ENCODE measurements at places on chromosomes 12 and 14.
A peak's percentile ranks its signal among the peaks of the same experiment; 100 is the strongest.

DNA sequence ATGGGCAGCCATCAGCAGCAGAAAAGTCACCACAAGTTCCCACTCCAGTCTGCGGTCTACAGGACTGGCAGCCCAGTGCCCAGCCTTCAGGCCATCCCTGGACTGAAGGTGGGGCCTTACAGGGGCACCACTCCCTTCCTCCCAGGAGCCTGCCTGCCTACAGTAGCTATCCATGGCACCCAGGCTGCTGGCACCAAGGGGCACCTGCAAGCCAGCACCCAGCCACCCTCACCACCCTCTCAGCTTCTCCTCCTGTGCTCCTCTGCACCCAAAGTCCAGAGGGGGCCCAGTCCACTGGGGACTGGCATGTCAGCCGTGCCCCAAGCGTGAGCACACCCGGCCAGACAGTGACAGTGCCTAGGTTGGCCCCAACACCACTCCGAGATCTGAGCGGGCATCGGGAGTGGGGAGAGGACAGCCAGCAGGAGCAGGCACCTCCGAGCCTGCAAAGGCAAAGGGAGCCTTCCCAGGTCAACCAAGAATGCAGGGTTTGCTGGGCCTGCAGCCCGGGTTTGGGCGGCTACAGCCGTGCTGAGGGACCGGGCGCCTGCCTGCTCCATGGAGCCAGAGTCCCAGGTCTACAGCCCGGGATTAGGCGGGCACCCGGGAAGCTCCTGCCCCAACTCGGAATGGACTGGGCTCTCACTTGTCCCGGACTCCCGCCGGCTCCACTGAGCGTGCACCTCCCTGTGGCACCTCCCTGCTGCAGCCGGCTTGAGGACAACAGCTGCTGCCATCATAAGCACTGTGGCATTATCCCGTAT, 8.1 kb upstream of the OR6C65 start:
- DNase-seq: no peak

DNA sequence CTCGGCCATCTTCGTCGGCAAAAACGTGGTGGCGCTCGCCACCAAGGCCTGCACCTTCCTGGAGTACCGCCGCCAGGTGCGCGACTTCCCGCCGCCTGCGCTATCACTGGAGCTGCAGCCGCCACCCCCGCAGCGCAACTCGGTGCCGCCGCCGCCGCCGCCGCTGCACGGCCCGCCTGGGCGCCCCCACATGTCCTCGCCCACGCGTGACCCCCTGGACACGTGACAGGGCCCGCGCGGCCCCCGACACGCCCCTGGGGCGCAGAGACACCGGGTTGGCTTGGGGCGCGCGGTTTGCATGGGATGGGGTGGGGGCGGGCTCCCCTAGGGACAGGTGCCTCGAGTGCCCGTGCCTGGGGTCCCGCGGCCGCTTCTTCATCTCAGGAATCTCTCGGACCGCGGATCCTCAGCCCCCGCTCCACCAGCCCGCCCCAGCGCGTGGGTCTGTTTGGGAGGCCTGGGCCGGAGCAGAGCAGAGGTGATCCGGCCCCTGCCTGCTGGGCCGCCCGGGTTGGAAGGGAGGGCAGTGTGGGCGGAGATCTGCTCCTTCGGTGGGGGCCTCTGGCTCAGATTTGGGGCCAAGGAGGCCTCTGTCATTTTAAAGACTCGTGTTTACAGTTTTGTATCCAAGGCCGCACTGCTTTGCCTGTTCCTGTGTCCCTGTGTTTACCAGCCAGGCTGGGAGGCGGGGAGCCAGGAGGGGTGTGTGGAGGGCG, 3.3 kb downstream of the TMEM121 start:
- peak; percentile 80 for DNase-seq

- no peak for DNase-seq
Measured at GRCh38 chr12:3641428-3642018, 111.4 kb downstream of the CRACR2A start.

DNA sequence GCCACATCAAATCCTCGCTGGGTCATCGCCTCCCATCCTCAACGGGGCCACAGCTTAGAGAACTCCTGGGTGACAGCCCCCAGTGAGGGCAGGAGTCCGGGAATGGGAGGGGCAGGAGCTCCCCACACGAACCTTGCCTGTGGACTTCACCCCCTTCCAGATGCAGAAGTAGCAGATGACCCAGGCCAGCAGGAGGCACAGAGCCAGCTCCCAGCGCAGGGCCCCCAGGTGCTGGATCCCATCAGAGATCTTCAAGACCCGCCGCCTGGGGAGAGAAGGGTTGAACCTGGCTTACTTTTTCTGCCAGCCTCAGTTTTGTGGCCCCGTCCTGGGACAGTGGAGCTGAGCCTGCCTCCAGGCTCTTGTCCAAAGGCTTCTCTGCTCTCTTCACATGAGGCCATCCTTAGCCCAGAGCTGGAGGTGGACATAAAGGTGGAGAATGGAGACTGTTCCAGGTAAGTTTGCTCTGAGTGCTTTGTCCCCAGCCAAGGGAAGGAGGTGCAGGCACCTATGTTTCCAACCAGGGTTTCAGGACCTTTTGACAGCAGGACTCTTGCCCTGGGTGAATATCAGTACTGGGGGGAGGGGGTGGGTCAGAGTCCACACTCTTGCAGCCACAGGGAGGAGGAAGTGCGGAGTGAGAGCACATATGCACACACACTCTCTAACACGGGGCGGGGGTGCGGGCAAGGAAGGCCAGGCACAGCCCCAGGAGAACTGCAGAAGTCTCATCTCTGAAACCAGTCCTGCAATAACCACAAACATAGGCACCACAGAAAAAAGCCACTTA, 23.3 kb upstream of the SLC6A12 start:
- no peak for DNase-seq

DNA sequence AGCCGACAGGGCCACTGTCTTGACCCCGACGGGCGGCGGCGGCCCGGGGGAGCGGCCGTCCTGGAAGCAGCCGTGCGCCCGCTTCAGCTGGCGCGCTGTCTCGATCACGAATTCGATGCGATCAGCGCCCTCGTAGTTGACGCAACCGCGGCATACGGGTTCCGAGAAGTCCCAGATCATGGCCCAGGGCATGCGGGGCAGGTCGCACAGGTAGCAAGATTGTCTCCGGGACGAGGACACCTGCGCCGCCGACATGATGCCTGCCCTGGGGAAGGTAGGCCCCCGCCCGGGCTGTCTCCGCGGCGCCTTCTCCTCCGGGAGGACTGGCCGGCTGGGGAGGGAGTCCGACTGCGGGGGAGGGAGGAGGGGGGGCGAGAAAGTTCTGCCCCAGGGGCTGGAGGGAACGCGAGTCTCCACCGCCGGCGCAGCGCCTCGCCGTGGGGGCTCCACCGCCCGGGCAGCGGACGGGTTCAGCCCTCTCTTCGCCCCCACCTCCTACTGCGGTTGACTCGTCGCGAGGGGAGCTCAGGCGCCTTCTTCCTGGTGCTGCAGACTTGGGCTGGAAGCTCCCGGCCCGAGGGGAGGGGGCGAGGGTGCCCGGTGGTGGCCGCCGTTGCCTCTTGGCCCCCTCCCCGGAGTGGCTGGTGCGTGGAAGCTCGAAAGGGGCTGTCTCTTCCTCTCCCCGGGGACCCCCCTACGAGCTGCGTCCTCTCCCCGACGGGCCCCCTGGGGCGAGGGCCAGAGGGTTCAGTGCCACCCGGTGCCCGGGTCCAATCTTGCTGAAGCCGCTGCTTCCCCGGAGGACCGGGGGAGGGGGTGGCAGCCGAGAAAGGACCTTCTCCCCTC, 747 bp downstream of the IRF2BPL start:
- DNase-seq: no peak

DNA sequence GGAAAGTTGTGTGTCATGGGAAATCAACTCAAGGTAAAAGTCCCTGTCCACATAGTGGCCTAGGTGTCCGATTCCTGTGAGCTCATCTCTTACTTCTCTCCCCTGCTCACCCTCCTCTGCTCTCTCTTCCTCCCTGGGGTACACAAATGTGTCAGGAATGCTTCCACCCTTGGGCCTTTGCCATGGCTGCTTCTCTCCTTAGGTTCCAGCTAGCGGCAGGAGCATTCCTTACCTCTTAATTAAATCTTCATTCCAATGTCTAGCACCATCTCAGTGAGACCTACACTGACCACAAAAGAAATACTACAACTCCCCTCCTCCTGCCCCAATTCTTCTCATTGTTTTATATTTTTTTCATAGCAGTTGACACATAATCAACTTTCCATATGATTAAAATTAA, 298.6 kb downstream of the PDZRN4 start:
- DNase-seq: no peak

DNA sequence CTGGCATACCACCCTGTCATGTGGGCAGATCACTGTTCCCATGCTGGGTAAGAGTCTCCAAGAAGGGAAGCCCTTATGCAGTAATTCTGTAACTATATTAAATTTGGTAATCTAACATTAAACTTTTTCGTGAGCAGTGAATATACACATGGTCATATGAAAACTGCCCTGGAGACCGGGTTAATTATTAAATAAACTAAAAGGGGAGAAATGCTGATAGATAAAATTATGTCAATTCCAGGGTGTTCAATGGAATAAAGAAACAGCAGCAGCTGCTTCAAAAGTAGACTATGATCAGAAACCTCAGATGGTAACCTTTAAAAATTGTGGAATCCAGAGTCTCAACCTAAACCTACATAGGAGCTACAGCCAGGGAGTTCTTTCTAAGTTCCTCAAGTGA, 100.0 kb downstream of the PAWR start:
- no peak for DNase-seq

GRCh38 chr14:89493877-89494634, 77.0 kb upstream of the FOXN3 start:
- DNase-seq: no peak

DNA sequence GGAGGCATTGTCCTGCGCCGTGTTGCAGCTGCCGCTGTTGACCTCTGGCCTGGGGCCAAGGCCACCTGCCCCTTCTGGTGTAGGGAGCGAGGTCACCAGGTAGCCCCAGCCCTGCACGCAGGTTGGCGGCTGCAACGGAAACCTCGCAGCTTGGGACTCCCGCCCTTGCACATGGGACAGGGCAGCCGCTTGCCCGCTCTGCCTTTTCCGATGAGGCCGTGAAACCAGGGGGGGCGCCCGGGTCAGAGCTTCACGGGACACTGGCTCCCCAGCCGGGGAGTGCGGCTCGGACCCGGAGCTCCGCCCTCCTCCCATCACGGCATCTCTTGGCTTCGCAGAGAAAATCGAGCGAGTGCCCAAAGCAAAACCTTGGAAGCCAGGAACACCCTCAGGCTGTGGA, 25.4 kb downstream of the DNAH10 start:
- no peak for DNase-seq

- DNase-seq: no peak
Measured at GRCh38 chr14:99078426-99078825, 193.6 kb downstream of the BCL11B start.

- DNase-seq: no peak
Measured at GRCh38 chr12:105935981-105936380, 202.8 kb downstream of the NUAK1 start.

GRCh38 chr12:66206141-66206540, 17.1 kb downstream of the IRAK3 start:
- DNase-seq: no peak

GRCh38 chr14:87944987-87945604, 47.9 kb downstream of the GALC start:
- peak; percentile 30 for DNase-seq

- no peak for DNase-seq
Measured at GRCh38 chr12:14562279-14562678, 5.4 kb downstream of the PLBD1 start.

- DNase-seq: peak; percentile 71
Measured at GRCh38 chr12:57086493-57087009, 2.4 kb upstream of the NAB2 start.

- DNase-seq: no peak
Measured at GRCh38 chr14:89707086-89707485, 247.4 kb downstream of the EFCAB11 start.

DNA sequence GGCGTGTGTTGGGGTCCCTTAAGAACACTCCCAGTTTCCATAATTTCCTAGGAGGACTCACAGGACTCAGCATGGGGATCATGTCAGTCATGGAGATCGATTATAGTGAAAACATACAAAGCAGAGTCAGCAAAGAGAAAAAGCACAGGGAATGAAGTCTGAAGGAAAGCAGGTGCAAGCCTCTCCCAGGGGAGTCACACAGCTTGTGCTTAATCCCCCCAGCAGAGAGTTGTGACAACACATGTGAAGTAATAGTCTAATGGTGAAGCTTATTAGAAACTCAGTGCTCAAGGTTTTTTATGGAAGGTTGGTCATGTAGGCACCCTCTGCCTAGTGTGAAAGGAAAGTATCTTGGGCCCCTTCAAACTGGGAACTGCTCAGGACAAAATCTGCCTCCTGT, 149.0 kb upstream of the SEL1L start:
- no peak for DNase-seq

DNA sequence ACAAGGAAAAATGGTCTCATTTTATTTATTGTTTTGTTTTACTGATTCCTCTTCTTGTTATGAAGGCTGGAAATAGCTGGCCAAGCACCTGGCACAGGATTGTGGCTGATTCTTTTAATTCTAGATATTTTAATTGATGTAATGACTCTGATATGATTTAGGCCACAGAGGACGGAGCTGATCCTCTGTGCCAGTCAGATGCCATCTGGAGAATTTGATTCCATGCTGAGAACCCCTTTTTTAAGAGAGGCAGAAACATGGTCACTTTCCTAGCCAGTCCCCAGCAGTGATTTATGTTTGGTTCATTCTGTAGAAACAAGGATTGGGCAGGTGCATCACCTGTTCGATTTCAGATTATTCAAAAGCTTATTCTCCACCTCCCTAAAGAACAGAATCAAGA, 77.6 kb downstream of the STAB2 start:
- DNase-seq: no peak

Data from left lung (tissue), 14 donors.